Neural progenitor cell (in vitro differentiated cells): ENCODE measurements at places on chromosomes 5 and 9. TPM values are rescaled to one million over a fixed set of nuclear protein-coding genes. Genes with fewer than 3 reads are reported as not detected.

DNA sequence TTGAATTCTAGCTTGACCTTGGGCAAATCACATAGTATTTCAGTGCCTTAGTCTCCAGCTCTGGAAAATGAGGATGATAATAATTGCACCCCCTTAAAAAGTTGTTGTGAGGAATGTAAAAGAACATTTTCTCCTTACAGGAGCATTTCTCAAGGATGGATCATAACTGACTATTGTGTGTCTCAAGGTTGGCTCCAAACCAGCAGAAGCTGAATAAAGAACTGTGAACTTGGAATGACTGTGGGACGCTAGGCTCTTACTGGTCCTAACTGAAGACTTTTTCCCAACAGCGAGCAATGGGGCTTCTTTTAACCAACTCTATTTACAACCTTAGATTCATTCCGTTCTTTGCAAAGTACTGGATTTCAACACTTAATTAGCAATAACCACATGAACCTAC is 26.2 kb upstream of the GLRX start:
- H3K27ac ChIP-seq, result no peak overlapping the region
- no peak for DNase-seq
- H3K36me3 ChIP-seq, result no peaks in the 10 kb centered on the region
- no peak overlapping the region for H3K4me3 ChIP-seq
- no peaks in the 10 kb centered on the region for H3K27me3 ChIP-seq

COL5A1 gene
- total RNA-seq, result 6.1 and 14.2 TPM in 2 replicates

DNA sequence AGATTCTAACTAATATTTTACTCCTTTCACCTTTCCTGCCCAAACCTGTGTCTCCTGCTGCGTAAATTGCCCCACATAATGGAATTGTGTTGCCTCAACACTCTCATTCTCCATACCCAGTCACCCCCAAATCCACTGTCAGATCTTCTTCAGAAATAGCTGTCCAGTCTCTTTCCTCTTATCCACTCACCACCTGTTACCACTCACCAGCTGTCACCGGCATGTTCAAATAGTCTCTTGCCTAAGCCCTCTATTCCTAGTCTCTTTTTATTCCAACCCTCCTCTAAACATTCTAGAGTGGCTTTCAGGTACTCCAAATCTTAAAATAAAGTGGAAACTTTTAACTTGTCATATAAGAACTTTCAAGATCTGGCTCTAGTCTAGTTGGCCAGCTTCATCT is 262.0 kb upstream of the FBXL7 start:
- no peaks in the 10 kb centered on the region for H3K27me3 ChIP-seq
- H3K4me1 ChIP-seq, result peaks cover 6% of the 10 kb centered on the region
- no peak overlapping the region for H3K4me3 ChIP-seq
- H3K36me3 ChIP-seq, result no peaks in the 10 kb centered on the region
- no peak overlapping the region for H3K27ac ChIP-seq
- no peak for DNase-seq

PIP5K1B gene
- total RNA-seq, result 1.3 and 3.2 TPM in 2 replicates

HTR1A gene
- total RNA-seq, result 0.22 TPM in 1 of 2 replicates, not detected in the other

DNA sequence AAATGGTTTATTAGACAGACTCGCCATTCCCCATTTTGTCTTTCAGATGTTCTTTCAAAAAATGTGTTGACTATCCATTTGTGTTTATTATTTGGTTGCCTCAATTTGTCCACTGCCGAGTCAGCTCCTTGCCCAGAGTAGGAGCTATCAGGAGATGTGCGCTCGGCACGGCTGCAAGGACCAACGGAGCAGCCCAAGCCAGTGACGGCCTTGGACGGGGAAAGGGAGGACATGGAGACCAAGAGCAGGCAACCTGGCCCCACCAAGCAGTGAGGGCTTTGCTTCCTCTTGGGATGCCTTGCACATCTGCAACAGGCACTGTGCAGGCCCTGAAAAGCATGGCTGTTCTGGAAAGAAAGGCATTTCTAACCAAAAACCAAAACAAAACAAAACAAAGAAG is 69.8 kb downstream of the DEPDC1B start:
- H3K36me3 ChIP-seq, result peaks cover 21% of the 10 kb centered on the region
- DNase-seq, result no peak
- H3K4me1 ChIP-seq, result no peaks in the 10 kb centered on the region
- no peak overlapping the region for H3K4me3 ChIP-seq
- no peak overlapping the region for H3K27ac ChIP-seq

DNA sequence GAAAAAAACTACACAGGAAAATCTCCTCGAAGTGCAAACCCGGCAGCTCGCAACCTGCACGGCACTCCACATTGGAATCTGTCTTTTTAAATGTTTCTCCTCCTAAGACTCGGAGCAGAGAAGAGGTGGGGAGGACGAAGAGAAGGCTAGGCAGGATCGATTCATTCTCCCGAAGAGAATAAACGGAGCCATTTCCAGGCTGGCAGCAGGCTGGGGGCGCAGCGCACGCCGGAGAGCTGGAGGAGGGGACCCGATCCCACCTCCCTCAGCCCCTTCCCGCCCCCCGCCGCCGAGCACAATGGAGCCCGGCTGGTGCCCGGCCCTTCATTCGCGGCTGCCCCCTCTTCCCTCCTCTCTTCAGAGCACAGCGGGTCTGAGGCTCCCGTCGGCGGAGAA is 628 bp downstream of the HOMER1 start:
- H3K4me1 ChIP-seq, result peaks cover 30% of the 10 kb centered on the region
- H3K27me3 ChIP-seq, result no peaks in the 10 kb centered on the region
- no peaks in the 10 kb centered on the region for H3K36me3 ChIP-seq
- H3K4me3 ChIP-seq, result peak overlapping the region; percentile 93
- DNase-seq, result peak; percentile 85
- peak overlapping the region; percentile 95 for H3K27ac ChIP-seq

FANCG gene
- 89.4 and 97.1 TPM in 2 replicates for total RNA-seq

DNA sequence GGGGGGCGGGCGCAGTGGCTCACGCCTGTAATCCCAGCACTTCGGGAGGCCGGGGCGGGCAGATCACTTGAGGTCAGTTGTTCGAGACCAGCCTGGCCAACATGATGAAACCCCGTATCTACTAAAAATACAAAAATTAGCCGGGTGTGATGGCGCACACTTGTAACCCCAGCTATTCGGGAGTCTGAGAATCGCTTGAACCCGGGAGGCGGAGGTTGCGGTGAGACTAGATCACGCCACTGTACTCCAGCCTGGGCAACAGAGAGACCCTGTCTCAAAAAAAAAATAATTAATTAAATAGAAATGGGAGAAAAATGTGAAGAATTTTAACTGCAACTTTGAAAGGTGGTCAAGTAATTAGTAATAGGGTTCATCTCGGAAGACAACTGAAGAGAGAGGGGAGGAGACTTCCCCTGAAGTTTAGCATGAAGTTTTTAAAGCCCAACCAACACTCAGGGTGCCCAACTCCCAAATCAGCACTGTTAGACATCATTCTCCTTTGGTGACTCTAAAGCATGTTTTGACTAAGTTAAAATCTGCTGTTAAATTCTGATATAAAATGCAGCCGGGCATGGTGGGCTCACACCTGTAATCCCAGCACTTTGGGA is 1.4 kb upstream of the CSNK1A1 start:
- H3K4me3 ChIP-seq, result peak overlapping the region; percentile 92
- peaks cover 13% of the 10 kb centered on the region for H3K4me1 ChIP-seq
- H3K36me3 ChIP-seq, result no peaks in the 10 kb centered on the region
- H3K27ac ChIP-seq, result no peak overlapping the region
- no peak for DNase-seq
- H3K27me3 ChIP-seq, result no peaks in the 10 kb centered on the region

- no peak overlapping the region for H3K4me3 ChIP-seq
- no peak for DNase-seq
- H3K4me1 ChIP-seq, result peaks cover 5% of the 10 kb centered on the region
- H3K36me3 ChIP-seq, result peaks cover 9% of the 10 kb centered on the region
- H3K27ac ChIP-seq, result no peak overlapping the region
- no peaks in the 10 kb centered on the region for H3K27me3 ChIP-seq
These were observed 31.1 kb downstream of the MRPS27 start for GRCh38 chr5:72288924-72289323.

DNA sequence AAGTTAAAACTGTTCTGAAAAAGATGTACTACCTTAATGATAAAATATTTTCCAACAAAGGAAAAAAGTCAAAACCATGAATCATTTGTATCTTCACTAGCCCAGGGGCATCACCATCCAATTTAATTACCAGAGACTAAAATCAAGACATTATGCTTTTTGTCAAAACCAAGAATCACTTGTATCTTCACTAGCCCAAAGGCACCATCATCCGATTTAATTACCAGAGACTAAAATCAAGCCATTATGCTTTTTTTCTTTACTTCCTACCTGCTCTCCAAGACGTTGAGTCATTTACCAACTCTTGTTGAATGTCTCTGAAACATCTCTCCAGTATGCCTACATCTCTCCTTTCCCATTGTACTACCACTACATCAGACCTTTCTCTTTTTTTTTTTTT is 37.9 kb downstream of the FBXO38 start:
- H3K4me3 ChIP-seq, result no peak overlapping the region
- no peaks in the 10 kb centered on the region for H3K4me1 ChIP-seq
- H3K27me3 ChIP-seq, result no peaks in the 10 kb centered on the region
- DNase-seq, result no peak

- no peak overlapping the region for H3K4me3 ChIP-seq
- DNase-seq, result no peak
- H3K4me1 ChIP-seq, result peaks cover 7% of the 10 kb centered on the region
- H3K27ac ChIP-seq, result no peak overlapping the region
These were observed 65.8 kb upstream of the CHD1 start for GRCh38 chr5:98994611-98995010.

IFT74 gene
- 51.5 and 81.2 TPM in 2 replicates for total RNA-seq

- no peak overlapping the region for H3K4me3 ChIP-seq
- H3K4me1 ChIP-seq, result no peaks in the 10 kb centered on the region
- no peaks in the 10 kb centered on the region for H3K36me3 ChIP-seq
- DNase-seq, result no peak
These were observed 305.0 kb downstream of the RASEF start for GRCh38 chr9:82757924-82758323.

DNA sequence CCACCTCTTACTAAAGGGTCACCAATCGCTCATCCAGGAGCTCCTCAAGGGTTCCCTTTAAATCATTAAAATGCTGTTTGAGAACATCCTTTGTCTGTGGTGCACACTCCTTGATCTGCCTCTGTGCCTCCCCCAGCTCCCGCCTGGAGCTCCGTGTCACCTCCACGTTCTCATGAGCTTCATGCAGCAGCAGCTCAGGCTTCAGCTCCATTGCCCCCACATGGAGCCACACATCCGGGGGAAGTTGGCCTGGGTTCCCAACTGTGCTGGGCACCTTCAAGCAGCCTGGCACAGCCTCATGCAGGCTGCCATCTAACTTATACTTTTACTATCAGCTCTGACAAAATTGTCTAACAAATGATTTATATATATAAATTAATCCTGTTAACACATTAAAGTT is 585.8 kb upstream of the FAM174A start:
- H3K4me3 ChIP-seq, result no peak overlapping the region
- H3K4me1 ChIP-seq, result no peaks in the 10 kb centered on the region
- no peak for DNase-seq
- no peaks in the 10 kb centered on the region for H3K36me3 ChIP-seq
- no peak overlapping the region for H3K27ac ChIP-seq

GRCh38 chr9:134489621-134490408 is 151.8 kb upstream of the COL5A1 start:
- H3K36me3 ChIP-seq, result no peaks in the 10 kb centered on the region
- H3K27me3 ChIP-seq, result no peaks in the 10 kb centered on the region
- no peak overlapping the region for H3K4me3 ChIP-seq
- DNase-seq, result no peak
- no peak overlapping the region for H3K27ac ChIP-seq

GRCh38 chr5:66362687-66363086 is 218.6 kb downstream of the SREK1 start:
- no peak for DNase-seq
- no peaks in the 10 kb centered on the region for H3K27me3 ChIP-seq
- no peak overlapping the region for H3K4me3 ChIP-seq
- no peaks in the 10 kb centered on the region for H3K36me3 ChIP-seq

MAT2B gene
- total RNA-seq, result 44.7 and 69.0 TPM in 2 replicates
